ENCODE measurements at places on chromosomes 12 and 14.

GRCh38 chr14:59465316-59466135 lies at the start of gene GPR135:
TSS of gene GPR135 (minus strand) at chr14:59465380. CDS start at chr14:59465226, 154 bp downstream.
- DNase-seq, result no peak

GRCh38 chr14:103014466-103015228 lies 42.7 kb downstream of the CDC42BPB start:
- DNase-seq, result peak; percentile 40

DNA sequence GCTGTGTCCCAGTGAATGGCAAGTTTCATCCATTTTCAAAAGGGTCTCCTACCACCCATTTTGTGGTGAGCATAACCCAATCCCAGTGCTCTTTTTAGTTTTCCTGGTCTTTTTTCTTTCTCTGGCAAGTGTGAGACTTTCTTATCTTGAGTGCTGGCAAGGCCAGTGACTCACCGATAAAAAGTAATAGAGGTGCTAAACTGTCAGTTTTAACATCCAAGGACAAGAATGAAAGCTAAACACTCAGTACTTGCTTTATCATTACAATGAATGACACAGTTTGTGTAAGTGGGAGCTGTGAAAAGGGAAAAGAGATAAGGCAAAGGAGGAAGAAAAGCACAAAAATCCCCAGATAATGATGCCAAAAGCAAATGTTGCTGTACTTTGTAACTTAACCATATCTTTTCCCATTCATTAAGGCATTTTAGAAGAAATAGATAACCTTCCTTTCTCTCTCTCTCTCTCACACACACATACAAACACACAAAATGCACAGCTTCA lies 4.9 kb upstream of the LRIG3 start:
- DNase-seq, result no peak

- no peak for DNase-seq
These were observed 48.8 kb downstream of the LTBP2 start for GRCh38 chr14:74563233-74563585.

DNA sequence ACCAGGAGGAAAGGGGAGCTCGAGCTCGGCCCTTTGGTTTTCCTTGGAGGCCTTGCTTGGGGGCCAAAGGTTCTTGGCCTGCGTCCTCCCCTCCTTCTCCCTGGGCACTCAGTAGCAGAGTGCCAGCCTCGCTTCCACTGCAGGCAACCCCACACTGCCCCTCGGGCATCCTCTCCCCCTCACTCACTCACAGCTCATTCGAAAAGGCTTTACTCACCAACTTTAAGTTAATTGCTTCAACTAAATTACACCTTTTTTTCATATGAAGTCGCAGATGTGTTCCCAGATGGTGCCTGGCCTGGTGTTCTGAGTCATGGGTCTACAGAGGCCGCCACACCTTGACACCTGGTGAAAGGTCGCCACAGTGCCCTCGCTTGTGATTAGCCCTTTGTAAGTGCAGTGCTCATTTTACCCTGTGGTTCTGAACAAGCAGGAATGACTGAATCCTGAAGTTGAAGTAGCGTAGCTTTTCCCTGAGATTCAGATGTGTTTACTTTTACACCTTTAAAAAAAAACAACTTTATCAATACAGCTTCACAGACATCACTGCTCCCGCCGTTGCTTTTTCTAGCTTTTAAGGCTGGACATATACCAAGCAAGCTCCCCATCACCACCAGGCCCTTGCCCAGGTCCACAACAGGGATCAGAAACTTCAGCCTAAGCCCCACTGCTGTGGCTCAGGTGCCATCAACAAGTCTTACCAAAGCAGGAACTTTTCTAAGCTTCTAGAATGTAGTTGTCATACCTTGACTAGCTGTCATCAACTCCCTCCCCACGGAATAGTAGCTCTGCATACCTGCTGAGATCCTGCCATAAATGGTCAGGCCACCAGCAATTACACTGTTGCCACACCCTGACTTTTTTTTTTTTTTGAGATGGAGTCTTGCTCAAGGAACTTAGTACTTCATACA lies 20.3 kb upstream of the ADIPOR2 start:
- no peak for DNase-seq

DNA sequence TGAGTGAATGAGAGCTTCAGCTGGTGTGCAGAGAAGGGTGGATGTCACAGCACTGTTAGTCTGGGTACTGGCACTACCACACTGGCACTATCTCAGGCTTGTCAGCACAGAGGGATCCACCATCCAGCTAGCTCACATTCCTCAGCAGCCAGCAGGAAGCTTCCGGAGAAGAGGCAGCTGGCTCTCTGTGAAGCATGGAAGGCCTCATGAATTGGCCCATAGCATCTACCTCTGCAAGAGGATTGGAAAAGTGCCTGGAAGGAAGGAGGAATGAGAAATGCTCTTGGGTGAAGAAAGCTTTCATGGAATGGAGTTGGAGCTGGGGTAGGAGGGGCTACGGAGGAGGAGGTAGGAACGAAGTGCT lies 9.9 kb downstream of the KRT83 start:
- no peak for DNase-seq

DNA sequence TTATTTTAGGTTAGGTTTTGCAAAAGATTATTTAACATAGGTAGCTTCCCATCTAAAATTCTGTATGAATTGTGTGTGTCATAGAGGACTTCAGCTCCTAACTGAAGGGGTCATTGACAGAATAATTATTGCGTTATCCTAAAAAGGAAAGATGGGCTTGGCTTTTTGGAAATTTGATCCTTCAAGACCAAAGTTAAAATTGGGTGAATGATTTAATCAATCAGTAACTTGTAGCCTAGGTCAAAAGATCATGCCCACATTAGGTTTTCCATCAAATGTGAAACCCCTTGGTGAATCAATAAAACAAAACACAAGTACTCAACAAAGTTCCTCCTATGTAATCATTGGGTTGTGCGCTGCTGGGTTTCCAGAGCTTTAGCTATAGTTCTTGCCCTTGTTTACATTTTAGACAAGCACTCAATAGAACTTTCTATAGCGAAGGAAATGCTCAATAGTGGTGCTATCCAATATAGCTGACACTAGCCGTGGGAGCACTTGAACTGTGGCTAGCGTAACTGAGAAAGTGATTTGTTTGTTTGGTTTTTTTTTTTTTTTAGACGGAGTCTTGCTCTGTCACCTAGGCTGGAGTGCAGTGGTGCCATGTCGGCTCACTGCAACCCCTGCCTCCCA lies 37.6 kb upstream of the ARHGAP5 start:
- DNase-seq, result no peak

DNA sequence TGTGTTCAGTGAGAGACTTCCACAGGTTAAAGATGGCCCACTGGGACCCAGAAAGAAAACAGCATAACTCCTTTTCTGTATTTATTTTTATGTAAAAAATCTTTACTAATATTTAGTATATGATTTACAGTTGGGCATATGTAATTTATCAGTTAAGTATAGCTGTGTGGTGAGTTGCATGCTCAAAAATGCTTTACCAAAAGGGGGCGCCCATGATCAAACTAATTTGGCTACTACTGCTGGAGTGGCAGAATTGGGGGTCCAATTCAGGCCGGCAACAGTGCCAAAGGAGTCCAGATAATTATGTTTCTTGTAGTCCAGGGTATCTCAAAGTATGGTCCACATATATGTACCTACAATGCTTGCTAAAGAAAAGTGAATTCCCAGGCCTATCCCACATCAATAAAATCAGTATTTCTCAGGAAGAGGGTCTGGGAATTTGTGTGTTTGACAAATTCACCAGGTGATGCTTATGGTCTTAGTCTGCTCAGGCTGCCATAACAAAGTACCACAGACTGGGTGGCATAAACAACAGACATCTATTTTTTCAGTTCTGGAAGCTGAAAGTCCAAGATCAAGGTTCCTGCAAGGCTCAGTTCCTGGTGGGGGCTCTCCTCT lies 152.0 kb downstream of the KTN1 start:
- peak; percentile 11 for DNase-seq

DNA sequence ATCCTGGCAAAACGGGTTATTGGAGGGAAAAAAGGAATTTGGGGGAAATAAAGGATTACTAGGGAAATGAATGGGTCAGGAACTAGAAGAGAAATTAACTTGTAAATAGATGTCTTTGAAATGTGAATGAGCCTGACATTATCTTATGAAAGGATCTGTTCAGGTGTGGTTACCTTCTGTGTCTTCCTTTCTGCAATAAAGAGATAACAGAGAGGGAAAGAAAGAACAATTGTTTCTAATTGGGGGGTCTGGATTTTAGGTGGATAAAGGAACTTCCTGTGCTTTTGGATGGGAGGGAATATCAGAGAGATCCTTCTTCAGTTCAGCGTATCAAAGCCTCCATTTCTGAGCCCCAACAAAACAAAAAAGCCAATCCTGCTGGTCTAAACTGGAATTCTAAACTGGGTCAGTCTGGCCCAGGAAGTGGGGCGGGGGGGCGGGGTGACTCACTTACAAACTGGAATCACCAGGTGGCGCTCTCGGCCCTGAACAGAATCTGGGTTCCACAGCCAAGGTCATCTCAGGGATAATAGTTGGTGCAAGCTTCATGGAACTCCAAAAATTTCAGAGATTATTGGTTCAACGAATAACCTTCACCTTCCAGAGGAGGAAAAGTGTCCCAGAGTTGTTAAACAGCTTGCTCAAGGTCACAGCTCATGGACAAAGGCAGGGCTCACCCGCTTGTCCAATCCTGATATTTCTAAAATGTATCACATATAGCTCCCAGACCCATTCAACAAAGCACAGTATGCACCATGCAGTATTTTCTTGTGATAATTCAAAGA lies 15.2 kb upstream of the PEBP1 start:
- peak; percentile 78 for DNase-seq

- DNase-seq, result no peak
These were observed 46.4 kb downstream of the KRT80 start for GRCh38 chr12:52145228-52146088.

DNA sequence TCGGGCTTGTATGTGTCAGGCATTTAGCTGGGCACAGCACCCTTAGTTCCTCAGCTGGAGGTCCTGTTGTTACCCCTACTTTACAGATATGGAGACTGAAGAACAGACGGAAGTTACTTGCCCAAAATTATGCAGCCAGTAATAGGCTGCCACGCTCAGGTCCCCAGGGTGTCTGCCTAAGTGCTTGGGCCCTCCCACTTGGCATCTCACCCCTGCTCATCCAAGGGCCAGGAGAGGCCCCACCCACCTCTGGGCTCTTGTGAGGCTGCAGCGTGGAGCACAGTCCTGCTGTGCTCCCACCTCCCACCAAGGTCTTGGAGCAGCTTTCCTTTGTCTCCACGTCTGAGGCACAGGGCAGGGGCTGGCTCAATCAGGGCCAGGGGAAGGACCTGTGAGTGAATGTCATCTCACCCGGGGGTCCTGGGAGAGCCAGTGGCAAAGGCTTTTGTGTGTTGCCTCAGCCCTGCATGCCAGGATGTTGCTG lies 64.6 kb downstream of the BEGAIN start:
- no peak for DNase-seq

GRCh38 chr12:117019866-117020265 lies 79.3 kb downstream of the TESC start:
- no peak for DNase-seq

DNA sequence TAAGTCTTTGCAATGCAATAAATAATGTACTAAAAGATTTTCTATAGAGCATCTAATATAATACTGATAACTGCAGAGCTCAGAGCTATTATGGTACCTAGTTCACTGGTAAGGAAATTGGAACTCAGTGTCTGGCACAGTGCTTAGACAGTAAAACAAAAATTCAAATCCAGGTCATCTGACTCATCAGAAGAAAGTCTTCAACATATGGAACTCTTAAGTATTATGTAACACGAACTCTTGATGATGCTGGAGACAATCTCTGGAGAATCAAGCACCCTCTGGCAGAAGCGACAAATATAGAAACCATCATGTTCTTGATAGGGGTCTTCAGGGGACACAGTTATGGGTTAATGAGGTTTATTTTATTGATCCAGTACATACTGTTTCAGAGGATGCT lies 37.3 kb upstream of the TRHDE start:
- no peak for DNase-seq

DNA sequence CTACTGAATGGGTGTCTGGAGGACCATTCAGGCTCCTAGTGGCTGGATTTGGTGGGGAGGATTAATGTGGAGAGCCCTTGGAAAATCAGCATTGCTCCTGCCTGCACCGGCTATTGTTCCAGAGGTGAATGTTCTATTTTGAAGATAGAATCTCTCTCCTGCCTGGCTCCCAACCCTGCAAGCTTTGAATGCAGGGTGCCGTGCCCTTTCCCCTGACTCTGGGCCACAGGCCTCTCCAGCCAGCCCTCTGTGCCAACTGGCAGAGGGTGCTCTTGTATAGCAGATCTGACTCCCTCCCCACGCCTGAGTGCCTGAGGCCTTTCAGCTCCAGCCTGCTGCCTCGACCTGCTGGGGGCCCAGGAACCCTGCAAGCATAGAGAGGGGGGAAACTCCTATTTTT lies 106.8 kb downstream of the TMEM260 start:
- no peak for DNase-seq

DNA sequence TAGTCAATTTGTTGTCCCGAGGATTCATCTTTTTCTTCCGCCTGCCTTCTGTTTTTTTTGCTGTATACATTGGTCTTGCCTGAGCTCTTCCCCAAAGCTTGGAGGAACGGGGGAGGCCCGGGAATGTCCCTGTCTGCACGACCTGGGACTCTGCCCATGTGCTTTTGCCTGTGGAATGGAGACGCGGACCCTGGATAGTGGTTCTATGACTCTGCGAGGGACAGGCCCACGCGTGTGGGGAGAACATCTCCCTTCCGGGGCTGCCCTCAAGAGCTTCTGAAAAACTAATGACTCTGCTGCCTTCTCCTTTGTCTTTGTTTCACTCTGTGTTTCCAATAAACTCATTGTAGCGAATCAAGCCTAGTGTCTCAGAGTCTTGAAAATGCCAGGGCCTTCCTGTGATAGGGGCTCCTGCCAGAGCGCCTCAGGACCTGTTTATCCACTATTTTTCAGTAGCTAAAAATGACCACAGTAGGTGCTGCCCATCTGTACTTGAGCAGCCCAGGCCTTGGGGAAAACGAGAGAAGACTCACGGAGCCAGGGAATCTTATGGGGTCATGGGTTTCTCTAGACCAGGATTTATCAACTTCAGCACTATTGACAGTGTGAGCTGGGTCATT lies 12.3 kb downstream of the KRT83 start:
- peak; percentile 9 for DNase-seq

DNA sequence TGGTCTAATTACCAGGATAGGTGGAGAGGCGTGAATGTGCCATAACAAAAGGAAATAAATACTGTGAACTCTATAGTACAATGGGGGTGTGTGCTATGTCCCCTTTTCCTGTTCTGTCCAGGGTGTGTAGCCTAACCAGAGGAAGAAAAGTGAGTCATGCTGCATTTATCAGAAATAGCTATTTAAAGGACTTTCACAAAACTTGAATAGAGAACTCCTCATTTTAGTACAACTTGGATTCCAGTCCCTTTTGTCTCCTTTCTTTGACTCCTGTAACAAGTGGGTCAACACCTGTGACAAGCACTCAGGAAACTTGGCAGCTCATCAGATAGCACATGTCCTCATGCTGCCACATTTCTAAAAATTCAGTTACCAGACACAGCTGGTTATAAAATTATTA lies 123.4 kb downstream of the CCDC91 start:
- no peak for DNase-seq
